ENCODE measurements at places on chromosomes 3 and 15.

GRCh38 chr3:119898478-119899191, 116.7 kb downstream of the NR1I2 start:
- DNase-seq = peak; percentile 25

GRCh38 chr15:85379403-85380131, 836 bp upstream of the AKAP13 start:
- no peak for DNase-seq

DNA sequence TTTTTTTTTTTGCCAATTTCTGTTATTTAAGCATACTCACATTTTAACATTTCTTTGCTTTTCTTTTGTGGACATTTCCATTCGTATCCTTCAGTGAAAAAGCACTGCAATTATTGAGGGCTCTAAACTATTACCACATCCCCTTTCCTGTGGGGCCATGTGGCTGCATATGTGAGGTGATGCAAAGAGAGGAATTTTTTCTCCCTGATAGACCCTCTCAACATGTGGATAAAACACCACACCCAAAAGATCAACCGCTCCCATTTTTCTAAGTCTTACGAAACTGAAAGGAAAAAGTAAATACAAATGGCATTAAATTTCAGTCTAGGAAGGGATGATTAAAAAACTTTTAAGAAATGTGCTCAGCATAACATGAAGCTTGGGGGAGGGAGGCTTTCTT, 68.8 kb downstream of the DNAJC13 start:
- peak; percentile 48 for DNase-seq

- DNase-seq = no peak
These were observed 123.1 kb downstream of the ZNF609 start for GRCh38 chr15:64583519-64583918.

DNA sequence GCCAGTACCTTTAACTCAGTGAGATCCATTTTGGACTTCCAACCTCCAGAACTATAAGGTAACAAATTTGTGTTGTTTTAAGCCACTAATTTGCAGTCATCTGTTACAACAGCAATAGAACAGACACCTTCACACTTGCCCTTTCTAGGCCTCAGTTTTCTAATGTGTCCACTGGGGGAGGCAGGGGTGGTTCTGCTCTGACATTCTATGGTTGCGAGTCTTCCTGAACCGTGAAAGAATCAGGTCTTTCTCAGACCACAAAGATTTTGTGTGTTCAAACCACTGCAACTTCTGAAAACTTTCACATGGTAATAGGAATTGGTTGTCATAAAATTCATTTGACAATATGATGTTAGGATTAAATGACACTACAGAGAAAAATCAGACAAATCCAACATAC, 26.8 kb upstream of the CSTA start:
- no peak for DNase-seq

GRCh38 chr15:58467121-58467721, 35.4 kb downstream of the LIPC start:
- DNase-seq = no peak

- no peak for DNase-seq
These were observed 9.2 kb upstream of the SEMA4B start for GRCh38 chr15:90191794-90192509.

GRCh38 chr3:162544246-162544645, 1047.6 kb downstream of the OTOL1 start:
- no peak for DNase-seq

- DNase-seq = no peak
These were observed 15.4 kb downstream of the ZNF148 start for GRCh38 chr3:125359700-125360099.

DNA sequence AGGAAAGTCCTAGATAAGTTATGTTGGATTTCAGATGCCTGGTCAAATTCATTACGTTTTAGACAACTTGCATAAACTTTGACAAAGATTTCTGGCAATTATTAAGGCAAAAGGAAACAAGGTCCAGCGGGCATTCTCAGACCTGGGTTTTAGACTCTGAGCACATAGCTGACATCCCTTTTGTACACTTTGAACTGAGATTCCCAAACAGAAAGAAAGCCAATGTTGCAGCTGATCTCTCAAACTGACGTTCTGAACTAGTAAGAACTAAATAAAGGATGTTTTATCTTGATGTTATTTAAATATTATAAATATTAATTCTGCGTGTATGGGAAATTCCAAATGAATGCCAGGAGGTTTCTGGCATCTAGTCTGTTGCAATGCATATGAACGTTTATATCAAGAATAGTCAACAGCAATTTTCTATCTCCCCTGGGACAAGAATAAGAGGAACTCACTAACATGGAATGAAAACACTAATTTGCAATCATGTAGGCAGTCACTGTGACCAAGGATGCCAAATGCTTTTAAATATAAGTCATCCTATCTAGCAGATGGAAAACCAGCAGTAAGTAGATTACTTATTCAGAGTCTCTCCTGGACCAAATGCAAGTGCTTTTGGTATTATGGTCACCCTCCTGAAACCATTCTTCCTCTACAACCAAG, 202.1 kb downstream of the GREM1 start:
- DNase-seq = peak; percentile 93

- no peak for DNase-seq
These were observed 18.8 kb downstream of the HEMK1 start for GRCh38 chr3:50587806-50588758.

DNA sequence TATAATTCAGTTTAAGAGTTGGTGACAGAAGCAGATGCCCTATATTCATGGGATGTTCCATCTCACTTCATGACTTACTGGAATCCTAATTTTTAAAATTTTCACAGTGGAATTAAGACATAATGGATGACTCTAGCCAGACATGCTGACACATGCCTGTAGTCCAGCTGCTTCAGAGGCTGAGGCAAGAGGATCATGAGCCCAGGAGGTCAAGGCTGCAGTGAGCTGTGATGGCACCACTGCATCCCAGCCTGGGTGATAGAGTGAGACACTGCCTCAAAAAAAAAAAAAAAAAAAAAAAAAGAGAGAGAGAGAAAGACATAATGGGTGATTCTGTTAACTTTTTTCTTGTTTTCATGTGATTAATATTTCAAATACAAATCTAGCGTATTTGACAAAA, 123.6 kb downstream of the KLHL25 start:
- DNase-seq = no peak

- DNase-seq = no peak
These were observed 966.1 kb downstream of the AGBL1 start for GRCh38 chr15:87045746-87046145.

DNA sequence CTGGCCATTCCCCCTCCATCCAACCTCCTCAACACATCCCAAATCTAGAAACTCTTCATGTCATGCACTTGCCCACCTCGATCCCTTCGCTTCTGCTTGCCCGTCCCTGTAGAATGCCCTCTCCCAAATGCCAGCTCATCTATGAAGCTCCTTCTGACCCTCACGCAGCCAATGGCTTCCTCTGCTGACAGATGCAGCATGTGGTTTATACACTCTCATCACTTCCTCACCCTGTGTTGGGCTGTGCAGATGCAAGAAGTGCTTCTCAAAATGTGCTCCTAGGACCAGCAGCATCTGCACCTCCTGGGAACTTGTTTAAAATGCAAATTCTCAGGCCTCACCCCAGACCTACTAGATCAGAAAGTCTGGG, 51.7 kb downstream of the SEMA5B start:
- no peak for DNase-seq

DNA sequence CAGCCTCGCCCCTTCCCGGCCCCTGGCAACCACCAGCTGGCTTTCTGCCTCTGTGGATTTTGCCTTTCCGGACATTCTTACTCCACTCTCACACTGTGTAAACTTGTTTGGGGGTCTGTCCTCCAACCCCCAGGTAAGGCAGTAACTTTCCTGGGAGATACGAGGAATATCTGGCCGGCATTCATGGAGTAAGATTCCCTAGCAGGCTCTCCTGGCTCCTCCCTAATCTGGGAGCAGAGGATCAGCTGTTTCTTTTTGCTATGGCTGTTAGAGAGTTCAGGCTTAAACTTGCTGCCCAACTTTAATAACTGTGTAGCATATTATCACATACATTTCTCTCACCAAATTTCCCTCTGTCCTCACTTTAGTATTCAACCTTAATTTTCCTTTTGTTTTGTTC, 64.3 kb downstream of the IGF2BP2 start:
- DNase-seq = peak; percentile 45

DNA sequence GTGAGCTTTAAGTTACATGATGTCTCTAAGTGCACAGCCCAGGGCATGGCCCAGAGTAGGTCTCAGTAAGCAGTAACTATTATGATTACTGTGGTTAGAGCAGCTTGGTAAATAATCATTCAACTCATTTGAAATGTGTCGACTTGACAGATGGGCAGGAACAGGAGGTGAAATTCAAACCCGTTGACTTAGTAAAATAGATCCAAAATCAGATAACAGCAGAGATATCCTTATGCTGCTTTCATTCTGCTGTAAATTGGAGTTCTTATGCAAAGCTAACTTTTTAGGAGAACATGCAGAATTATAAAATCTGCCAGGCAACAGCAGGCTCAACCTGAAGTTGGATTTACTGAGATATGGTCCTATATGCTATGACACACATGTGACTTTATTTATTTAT, 118.7 kb upstream of the KLHL25 start:
- DNase-seq = no peak

GRCh38 chr3:43087249-43087776, 18.6 kb downstream of the POMGNT2 start:
- DNase-seq = peak; percentile 15

GRCh38 chr3:46907271-46907670, 29.8 kb downstream of the PTH1R start:
- no peak for DNase-seq

DNA sequence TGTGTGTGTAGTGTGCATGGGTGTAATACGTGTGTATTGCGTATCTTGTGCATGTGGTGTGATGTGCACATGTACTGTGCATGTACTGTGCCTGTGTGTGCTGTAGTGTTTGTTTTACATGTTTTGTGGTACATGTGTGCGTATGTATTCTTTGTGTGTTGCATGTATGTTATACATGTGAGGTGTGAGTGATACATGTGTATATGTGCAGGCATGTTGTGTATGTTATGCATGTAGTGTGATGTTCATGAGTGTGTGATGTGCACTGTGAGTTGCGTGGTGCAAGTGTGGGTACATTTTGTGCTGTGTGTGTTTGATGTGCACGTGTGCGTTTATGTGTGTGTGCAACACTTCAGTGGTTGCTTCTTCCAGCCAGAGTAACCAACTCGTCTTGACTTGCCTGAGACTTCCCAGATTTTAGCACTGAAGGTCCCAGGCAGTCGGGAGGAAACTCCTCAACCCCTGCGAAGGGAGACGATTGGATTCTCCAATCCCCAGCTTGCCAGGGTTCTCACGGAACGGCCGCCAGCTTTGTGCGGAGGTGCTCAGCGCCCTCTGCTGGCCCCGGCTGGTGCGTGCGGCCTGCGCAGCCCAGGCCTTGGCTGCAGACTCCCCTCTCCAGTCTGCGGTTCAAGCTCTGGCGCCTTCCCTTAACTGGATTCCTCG, 3.6 kb downstream of the GALNT15 start:
- DNase-seq = peak; percentile 94

DNA sequence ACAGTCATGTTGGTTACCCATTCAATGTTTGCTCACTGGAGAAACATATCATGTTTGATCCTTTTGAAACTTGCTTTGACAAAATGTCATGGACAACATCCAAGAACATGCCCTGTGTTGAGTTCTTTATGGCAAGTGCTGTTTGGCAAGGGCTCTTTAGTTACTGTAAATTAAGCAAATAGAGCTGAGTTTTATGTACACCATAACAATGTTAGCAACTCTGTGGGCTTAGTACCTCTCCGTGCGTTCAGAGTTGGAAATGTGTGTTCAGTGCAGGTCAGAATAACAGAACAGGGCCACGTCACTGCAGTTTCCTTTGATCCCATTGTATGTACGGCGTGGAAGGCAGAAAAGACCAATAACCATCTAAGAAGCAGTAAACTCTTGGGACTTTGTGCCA, 132.5 kb downstream of the MYRIP start:
- no peak for DNase-seq

DNA sequence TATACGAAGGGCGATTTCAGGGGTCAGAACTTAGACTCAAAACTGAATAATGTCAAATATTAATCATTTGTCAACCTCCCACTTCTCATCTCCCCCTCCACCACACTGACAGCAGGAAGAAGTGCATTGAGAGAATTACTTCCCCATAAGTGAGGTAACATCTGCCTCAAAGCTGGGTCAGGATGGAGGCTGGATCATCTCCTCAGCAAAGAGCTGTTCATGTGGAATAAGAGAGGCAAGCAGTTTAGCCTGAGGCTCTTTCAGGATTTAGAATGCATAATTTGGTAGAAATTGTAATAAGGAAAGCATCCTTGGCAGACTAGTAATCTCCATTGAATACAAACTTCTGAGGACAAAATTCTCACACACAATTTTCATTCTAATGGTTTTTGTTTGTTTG, 512.1 kb downstream of the ROBO1 start:
- DNase-seq = peak; percentile 43

- no peak for DNase-seq
These were observed 27.5 kb upstream of the STRIT1 start for GRCh38 chr3:155320934-155321333.

DNA sequence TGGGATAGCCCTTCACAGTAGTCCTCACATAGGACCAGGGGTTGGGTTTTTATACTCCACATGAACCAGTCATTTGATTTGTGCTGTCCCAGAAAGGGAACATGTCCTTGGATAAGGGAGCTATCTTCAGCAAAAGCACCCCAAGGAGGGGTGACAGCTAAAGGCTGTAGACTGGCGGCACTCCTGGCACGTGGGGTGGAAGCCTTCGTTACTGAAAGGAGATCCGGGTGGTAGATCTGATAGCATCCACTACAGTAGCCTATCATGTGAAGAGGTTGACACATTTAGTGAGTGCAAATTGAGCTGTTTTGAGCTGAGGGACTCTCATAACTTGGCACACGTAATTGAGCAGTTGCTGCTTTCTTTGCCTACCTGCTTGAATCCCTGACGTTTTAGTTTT, 588.8 kb upstream of the GOLIM4 start:
- no peak for DNase-seq

- no peak for DNase-seq
These were observed 131.2 kb upstream of the TRIM42 start for GRCh38 chr3:140546649-140547048.

- DNase-seq = peak; percentile 67
These were observed 146.8 kb downstream of the ROBO2 start for GRCh38 chr3:77186728-77187127.

GRCh38 chr3:112605285-112605684, 35.7 kb downstream of the CCDC80 start:
- DNase-seq = peak; percentile 85

DNA sequence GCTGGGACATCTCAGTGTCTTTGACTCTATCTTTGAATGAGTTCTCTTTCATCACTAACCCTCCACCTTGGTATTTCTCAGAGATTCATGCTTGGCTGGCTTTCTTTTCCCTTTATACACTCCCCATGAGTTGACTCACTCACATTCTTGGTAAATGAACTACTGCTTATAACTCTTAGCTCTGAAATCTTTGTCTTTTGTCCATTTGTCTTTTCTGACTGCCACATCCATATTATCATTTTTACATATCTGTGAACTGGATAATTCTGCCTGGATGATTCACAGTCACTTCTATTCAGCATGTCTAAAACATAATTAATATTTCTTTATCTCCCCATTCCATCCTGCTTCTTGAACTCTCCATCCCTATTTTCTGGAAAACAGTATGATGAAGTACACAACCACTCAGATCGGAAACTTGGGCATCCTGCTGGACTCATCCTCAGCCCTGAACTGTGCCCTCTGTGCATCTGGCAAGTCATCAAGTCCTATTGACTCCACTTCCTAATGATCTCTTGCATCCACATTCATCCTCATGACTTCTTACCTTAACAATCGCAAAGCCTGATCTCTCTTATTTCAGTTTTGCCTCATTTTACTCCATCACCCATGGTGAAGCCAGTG, 66.9 kb downstream of the KCNAB1 start:
- peak; percentile 32 for DNase-seq
